ENCODE measurements at places on chromosomes 3 and 15.

GRCh38 chr3:167754049-167754448 is 18.5 kb downstream of the SERPINI1 start:
- no peak for DNase-seq

DNA sequence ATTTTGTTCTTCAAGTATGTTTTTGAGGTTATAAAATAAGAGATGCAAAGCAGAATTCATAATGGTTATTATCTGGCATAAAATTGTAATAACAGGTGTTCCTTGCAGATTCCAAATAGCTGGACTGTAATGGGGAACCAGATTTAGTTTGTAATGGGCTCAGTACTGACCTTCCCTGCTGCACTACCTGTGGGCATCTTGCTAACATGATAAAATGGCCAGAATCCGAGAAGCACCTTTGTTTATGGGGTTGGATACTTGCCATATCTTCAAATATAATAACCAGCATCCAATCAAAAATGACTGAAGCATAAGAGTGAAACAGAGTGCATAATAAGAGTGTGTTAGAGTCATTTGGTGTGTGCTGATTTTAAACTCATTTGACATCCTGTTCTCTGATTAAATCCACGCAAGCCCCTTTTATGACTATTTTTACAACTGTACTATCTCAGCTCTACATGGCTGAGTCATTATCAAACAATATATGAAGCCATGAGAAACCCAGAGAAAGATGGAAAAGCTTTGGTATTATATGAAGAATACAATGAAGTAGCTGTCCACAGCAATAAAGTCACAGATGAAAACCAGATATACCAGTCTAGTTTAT is 292.4 kb downstream of the CNTN4 start:
- DNase-seq = no peak

- DNase-seq = no peak
Observed at GRCh38 chr3:11791339-11792200, 55.1 kb downstream of the TAMM41 start.

GRCh38 chr3:171261487-171261886 is 198.7 kb downstream of the TNIK start:
- DNase-seq = no peak

DNA sequence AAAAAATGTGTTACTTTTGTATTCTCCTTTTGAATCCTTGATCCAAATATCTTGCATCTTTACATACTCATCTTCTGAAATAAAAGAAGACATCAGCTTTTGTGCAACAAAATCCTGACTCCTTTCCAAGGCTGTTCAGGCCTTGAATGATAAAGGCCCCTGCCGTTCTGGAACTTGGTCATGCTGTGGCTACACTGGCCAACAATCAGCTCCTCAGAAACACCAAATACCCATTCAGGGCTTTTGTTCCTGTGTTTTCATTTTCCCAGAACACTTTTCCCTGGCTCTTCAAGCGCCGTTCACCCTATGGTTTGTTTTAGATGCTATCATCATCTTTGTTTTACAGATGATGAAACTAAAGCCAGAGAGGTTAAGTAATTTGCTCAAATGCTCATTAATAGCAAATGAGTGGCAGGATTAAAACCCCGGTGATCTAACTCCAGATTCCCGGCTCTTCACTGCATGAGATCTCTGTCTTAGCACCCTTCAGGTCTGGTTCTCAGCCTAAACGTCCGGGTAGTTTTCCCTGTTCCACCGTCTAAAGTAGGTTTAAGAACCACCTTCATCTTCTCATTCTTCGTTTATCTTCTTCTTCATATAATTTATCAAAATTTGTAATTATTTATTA is 58.3 kb downstream of the EPHA3 start:
- DNase-seq = no peak

GRCh38 chr3:49699281-49699979 is 10.1 kb downstream of the RNF123 start:
- no peak for DNase-seq

DNA sequence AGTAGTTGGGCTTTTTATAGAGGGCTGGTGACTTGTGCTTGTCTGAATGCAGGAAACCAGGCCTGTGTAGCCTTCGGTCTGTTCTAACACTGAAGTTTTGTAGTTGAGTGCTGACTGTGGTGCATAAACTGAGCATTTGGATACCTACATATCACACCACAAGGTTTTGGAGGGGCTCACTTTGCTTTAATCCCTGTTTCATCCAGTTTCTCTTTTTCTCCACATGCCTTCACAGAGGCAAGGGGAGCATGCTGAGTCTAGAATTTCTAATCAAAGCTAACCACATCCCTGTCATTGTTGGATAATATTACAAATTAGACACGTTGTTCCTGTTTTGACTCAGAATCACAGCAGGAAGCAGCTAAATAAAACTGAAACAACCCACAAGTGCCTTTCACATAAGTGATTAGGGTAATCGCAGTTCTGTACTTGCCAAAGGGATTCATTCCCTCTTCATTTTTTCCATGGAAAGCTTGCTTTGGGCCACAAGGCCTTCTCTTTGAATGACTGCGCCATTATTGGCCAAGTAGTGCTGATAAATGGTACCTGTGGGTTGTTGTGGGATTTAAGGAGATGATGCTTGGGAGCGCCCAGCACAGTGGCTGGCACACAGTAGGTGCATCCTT is 48.9 kb downstream of the TGFBR2 start:
- no peak for DNase-seq

GRCh38 chr15:29812384-29812694 is 9.9 kb downstream of the TJP1 start:
- no peak for DNase-seq

DNA sequence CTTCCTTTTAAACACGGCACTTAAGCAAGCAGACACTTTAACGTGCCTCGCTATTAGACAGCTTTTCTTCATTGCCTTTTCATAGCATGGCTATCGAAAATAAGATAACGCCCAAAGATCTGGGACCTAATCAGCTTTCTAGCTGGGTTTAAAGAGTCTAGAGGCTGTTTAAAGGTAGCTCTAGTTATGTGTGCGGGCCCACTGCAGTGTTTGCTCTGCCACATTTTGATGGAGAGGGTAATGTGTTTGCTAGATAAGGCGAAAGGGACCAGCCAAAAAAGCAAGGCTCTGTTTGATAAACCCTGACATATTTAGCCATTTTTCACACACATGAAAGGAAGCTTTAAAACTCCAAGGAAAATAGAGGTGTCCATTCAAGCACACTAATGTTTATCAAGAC is 91.6 kb downstream of the NR2F2 start:
- no peak for DNase-seq

DNA sequence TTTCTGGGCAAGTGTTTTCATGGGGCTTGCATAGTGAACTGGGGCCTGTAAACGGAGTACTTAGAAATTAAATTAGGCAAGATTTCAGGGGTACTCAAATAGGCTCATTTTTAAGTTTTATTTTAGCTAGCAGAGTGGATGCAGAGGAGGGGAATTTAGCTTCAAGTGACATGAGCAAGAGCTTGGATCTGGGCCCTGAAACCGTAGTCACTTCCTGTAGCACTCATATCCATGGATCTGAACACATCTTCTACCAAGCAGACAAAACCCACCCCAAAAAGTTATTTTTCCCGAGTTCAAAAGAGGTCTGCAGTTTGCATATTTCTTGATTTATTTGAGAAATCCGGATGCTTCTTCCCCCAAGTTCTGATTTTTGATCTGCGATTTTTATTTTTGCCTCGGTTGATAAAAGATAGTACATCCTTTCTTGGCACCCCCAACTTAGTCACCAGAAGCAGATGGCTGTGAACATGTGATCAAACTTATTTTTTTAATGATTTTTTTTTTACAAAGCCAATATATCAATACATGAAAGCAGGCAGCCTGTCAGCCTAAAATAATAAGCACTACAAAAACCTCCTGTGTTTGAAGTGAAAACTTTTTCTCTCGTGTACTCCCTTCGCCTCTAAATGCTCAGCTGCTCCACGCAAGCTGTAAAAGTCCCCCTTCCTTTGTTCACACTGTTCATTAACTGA is 36.6 kb upstream of the STT3B start:
- DNase-seq = no peak

- DNase-seq = no peak
Observed at GRCh38 chr3:128318275-128318941, 148.3 kb downstream of the DNAJB8 start.

DNA sequence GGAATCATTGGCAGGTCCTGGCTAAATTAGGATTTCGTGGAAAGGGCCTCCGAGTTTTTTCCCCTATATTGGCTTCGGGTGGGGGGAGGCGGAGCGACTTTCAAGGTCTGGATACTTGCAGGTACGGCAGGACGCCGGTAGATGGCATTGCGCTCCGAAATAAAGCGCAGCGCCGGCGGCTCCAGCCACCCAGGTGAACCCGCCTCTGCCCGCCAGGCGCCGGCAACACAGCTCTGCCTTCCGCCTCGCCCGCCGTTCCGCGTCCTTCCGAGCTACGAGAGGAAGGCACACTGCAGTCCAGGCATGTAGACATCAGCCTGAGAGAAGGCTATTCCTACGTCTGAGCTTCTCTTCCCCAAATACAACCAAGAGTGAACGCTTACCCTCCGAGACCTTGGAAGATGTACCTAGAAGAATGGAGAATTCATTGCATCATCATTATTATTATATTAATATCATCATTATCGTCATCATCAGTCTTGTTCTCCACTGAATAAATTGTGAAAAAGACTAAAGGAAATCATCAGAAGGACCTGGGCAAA is 514.1 kb downstream of the MECOM start:
- DNase-seq = peak; percentile 89

DNA sequence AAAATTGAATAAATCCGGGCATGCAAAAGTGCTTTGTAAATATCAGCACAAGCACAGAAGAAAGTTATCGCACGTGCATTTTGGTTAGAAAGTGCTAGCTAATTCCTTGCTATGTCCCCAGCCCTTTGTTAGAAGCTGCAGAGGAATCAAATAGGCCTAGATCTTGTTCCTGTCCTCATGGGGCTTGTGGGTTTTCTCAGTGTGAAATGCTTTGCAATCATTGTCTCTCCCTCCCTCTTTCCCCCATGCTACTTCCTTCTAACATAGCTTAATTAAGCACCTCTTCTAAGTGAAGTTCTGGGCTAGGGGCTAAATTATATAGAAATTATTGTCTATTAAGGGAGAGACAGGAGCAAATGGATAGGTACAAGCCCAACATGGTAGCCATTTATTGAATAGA is 271.7 kb downstream of the RPLP1 start:
- DNase-seq = no peak

GRCh38 chr3:143306407-143306806 is 186.8 kb downstream of the CHST2 start:
- no peak for DNase-seq

- no peak for DNase-seq
Observed at GRCh38 chr3:66317750-66318376, 97.1 kb downstream of the SLC25A26 start.

DNA sequence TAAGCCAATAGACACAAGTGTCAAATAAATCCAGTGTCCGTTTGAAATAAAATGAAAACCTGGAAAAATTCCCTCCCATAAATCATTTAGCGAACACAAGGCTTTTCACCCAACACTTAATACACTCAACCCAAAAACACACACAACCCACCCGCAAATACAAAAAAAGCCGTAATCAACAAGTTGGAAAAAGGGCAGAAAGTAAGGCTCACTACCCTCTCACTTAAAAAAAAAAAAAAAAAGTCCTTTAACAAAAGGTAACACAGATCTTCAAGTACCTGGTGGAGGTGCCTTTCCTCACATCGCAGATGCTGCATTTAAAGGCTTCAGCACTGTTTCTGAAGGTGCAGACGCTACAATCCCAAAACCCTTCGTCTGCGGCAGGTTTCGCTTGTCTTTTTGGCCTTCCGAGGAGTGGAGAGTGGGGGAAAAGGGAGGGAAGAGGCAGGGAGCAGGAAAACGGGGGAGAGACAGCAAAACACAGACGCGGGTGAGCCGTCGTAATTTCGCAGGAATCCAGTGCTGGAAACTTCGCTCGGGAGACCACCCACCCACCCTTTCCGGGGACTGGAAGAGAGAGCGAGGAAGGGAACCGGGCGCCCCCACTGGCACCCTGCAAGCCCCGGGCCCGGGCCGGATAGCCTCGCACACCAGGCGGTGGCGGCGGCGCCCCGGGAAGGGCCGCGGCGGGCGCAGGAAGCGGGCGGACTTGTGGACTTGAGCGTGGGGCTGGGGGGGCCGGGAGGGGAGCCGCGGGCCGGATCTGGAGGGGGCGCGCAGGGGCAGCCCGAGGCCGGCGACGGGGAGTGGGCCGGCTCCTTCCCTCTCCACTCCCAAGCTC is 401.8 kb downstream of the SHQ1 start:
- DNase-seq = no peak

DNA sequence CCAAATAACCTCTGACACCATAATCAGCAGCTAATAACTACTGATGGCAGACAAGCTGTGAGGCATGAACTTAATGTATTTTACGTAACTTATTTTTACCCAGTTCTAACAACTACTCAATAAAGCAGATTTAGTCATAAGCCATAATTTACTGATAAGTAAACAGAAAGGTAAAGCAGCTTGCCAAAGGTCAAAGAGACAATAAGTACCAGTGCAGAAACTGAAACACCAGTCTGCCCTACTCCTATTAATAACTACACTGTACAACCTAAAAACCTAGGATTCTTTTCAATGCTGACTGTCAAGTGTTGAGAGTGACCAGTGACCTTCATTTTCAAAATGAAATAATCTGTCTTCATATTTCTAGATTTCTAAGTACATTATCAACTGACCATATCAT is 152.2 kb downstream of the NR2E3 start:
- DNase-seq = no peak

DNA sequence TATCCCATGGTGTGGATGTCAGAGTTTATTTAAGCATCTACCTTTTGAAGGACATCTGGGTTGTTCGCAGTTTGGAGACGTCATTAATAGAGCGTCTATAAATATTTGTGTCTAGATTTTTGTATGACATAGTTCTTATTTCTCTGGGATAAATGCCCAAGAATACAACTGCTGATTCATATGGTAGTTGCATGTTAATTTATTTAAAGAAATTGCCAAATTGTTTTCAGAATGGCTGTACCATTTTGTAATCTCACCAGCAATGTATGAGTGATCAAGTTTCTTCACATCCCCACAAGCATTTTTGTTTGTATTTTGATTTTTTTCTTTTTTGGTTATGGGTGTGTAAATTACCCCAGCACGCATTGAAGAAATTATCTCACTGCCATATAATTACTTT is 656.9 kb downstream of the NTRK3 start:
- DNase-seq = no peak

- DNase-seq = no peak
Observed at GRCh38 chr15:100770661-100771584, 108.7 kb upstream of the ALDH1A3 start.

GRCh38 chr15:47929138-47929803 is 191.5 kb upstream of the SLC24A5 start:
- DNase-seq = no peak

Measured in nephron progenitor cell (in vitro differentiated cells).